Stimulated activated CD4-positive, alpha-beta T cell treated with anti-CD3 and anti-CD28 coated beads, Interleukin-2, amount 100 ng/mL, for 48 hours (primary cell): ENCODE measurements at places on chromosomes 11 and 22.

- no peak for DNase-seq
Measured at GRCh38 chr11:118651820-118652219, 27.6 kb downstream of the TREH start.

DNA sequence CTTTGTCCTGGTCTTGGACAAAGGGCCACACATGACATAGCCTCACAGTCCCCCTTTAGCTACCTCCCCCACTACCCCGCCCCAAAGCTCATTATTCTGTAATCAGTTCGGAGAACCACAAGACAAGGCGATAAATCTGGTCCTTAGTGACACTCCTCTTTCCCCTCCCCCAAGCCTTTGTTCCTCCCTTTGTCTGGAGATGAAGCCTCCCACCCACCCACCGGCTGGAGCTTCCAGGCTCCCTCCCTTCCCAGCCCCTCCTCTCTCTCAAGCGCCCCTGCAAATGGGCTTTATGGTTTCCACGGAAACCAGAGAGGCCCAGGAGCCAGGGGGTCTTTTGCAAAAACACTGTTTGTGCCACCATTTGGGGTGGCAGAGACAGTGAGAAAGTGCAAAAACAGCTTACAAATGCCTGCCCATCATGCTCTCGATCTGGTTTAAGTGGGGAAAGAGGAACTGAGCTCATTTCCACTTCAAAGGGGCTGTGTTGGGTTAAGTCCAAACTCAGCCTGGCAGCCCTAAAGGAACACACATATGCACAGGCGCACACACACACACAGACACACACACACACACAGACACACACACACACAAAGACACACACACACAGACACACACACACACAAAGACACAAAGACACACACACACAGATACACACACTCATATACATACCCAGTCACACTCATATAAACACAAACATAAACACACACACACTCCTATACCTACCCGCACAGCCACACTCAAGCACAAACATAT lies 23.5 kb downstream of the APLNR start:
- DNase-seq = no peak

DNA sequence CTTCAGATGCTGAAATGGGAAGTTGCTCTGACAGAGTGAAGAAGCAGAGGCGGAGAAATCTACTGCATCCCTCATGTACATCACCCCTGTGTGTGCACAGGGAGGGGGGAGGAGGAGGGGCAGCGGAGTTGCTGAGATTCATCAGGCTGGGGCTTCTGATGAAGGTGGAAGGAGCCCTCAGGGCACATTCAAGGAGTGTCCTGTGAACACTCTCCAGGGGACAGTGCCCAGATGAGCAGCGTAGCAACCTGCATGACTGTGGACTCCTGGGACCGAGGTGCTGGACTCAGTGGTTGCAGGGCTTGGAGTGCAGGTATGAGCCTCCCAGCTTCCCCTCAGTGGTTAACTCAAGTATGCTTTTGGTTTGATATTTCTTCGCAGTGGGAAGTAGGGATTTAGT lies 257.8 kb upstream of the B3GAT1 start:
- no peak for DNase-seq

DNA sequence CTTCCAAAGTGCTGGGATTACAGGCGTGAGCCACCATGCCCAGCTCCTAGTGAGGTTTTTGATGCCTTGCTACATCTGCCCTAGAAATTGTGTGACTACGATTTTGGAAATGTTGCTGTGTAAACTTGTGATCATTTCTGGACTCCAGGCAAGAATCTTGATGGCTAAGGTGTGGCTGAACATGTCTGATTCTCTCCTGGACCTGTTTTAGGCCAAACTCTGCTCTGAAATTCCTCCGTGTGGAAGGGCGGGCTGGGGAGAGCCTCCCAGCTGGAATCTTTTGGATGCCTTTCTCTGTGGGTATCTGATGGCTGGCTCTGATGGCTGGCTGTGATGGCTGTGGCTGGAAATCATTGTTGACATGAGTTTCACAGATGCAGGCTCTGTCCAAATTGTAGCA lies 8.2 kb downstream of the PNPLA3 start:
- no peak for DNase-seq

DNA sequence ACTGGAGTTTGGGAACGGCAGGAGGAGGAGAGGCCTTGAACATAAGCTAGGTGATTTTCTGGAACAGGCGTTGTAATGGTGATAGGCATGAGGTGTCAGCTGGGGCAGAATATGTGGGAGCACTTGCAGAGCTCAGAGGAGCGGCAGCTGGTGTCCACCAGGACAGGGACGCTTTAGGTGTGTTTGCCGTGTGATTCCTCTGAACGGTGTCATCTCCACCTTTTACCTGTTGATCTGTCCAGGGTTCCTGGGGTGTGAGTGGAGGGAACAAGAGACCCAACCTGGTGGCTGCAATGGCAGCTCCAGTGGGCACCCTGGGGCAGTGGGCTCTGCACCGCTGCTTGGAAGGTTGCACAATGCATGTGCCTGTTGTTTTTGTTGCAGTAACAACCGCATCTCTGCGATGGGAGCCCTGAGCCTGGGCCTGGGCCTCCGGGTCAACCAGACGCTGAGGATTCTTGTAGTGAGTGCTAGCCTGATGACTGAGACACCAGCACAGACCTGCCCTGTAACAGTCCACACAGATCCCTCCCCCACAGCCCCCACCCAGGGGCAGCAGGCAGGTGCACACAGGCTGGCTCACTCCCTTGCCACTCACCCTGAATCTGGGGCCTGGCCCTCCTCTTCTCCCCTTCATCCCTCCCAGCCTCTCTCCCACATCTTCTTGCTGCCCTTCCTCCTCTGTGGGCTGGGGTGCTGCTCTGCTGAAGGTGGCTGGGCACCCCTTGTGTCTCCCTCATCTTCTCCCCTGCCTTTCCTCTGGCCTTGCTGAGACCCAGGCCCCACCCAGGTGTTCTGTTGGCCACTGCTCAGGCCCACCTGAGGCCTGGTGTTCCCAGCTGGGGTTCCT lies 9.2 kb downstream of the LRRC74B start:
- no peak for DNase-seq

- DNase-seq = no peak
Measured at GRCh38 chr11:60830478-60831142, 11.3 kb upstream of the CCDC86 start.
